H7 (cell line): ENCODE measurements at places on chromosomes 3 and 15. TPM values are rescaled to one million over a fixed set of nuclear protein-coding genes. Genes with fewer than 3 reads are reported as not detected.

Gene P4HTM
- total RNA-seq: 17.6 and 22.4 TPM in 2 replicates

Gene CHST13
- total RNA-seq: 2.5 and 2.8 TPM in 2 replicates

DNA sequence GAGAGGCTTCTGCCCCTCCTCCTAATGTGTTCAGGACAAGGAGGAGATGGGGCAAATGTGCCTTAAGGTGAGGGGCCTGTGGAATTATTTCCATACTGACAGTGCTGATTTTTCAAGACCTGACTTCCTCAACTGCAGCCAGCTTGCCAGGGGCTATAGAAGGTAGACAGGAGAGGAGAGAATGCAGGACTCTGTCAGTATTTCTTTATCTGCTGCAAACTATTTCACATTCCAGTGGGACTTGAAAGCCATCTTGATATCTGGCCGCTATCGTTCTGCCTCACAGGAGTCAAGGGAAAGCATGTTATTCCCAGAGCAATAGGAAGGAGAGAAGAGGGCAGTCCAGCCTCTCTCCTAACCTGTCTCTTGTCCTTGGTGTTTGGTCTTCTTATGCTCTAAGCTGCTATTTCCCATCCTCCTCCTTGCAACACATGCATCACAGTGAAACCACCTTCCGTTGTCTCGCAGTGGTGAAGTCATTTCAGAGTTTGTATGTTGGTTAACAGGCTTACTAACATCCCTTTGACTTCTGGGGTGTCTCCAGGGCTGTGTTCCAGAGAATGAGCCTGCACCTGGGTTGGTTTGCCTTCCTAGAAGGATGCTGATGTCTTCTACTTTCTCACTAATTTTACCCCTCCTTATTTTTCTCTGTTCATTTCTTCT, 95.1 kb upstream of the MRPS22 start:
- DNase-seq: no peak

DNA sequence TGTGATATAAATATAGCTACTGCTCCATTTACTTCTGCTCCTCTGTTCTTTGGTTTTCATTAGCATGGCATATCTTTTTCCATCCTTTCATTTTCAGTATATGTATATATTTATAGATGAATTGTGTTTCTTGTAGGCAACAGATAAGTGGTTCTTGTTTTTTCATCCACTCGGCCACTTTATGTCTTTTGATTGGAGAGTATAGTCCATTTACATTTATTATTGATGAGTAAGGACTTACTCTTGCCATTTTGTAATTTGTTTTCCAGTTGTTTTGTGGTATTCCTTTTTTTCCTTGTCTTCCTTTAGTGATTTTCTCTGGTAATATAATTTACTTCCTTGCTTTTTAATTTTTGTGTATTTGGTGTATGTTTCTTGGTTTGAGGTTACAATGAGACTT, 26.8 kb upstream of the COPB2 start:
- no peak for DNase-seq

DNA sequence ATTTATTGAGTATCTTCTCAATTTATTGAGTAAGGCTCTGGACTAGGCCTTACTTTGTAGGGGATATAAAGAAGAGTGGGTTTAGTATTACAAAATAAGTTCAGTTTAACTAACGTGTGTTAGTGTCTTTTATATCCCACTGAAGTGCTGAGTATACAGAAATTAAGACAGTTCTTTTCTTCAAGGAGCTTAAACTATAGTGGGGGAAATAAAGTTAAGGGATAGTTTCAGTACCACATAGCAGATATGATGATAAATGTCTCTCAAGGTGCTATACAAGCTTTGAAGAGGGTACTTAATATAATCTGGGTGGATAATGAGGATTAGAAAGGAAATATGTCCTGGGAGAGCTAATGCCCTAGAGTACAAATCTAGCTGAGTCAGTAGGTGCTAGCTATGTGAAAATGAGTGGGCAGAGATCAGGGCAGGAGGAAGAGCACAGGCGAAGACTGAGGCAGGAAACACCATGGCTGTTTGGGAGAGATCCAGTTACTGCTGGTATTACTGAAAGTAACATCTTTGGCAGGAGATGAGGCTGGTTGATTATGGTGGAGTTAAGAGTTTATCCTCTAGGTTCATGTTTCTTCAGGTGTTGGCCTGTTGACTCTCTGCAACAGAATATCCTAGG, 46.0 kb downstream of the TEX9 start:
- DNase-seq: no peak

DNA sequence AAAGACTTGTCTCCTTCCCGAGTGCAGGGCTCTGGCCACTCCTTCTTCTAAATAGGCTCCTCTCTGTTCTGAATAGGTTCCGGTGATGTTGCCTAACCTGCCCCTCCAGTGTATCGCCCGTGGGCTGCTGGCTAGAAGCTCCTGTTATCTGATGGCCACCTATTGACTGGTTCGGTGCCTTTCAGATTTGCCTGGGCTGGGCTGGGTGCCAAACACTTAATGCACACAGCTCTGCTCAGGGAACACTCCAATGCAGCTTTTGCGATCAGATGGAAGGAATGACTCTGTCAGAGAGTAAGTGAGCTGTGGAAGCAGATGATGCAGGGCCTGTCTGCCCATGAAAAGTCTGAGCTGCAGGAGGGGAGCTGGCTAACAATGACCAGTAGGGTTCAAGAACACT, 112.9 kb downstream of the CORO2B start:
- DNase-seq: no peak
